ENCODE measurements at places on chromosomes 16 and 17. TPM values are rescaled to one million over a fixed set of nuclear protein-coding genes. Genes with fewer than 3 reads are reported as not detected.

Gene EVI2B
- total RNA-seq: 20.1 TPM

Gene MT1M
- not detected for total RNA-seq

Gene IFI35
- 21.9 TPM for total RNA-seq

Gene MPP3
- 0.78 TPM for total RNA-seq

Gene TMEM98
- total RNA-seq: not detected

Gene SHISA6
- total RNA-seq: not detected

Gene PRPSAP2
- total RNA-seq: 60.3 TPM

Gene MPRIP
- total RNA-seq: 172 TPM

Gene ABCA3
- total RNA-seq: 7.4 TPM

Gene WNT3
- 0.10 TPM for total RNA-seq

Gene ATP6V0D1
- total RNA-seq: 45.0 TPM

Gene TPPP3
- not detected for total RNA-seq

Gene FBXW10
- 0.19 TPM for total RNA-seq

Measured in activated CD8-positive, alpha-beta memory T cell treated with anti-CD3 and anti-CD28 coated beads for 36 hours (primary cell).